A549 treated with ZK216348 at 1 μM for 4 hours (cell line): ENCODE measurements at places on chromosomes 16 and 17. TPM values are rescaled to one million over a fixed set of nuclear protein-coding genes. Genes with fewer than 3 reads are reported as not detected.

Gene SKAP1
- 0.34 to 0.46 TPM in 2 of 5 replicates, not detected in the others for total RNA-seq

Gene SLC13A5
- total RNA-seq = 0.11 to 0.40 TPM (median 0.20 TPM) in 4 of 5 replicates, not detected in the other

Gene DHX58
- 0.40 to 0.70 TPM (median 0.46 TPM) in 5 replicates for total RNA-seq

Gene NF1
- total RNA-seq = 14.0 to 22.1 TPM (median 19.5 TPM) in 5 replicates

Gene SGF29
- total RNA-seq = 18.3 to 25.2 TPM (median 20.5 TPM) in 5 replicates

Gene PRR11
- 39.6 to 66.0 TPM (median 60.2 TPM) in 5 replicates for total RNA-seq

Gene PDILT
- not detected in 5 replicates for total RNA-seq

Gene MBTPS1
- 34.2 to 49.0 TPM (median 46.7 TPM) in 5 replicates for total RNA-seq

Gene SLC47A2
- total RNA-seq = 0.09 to 0.16 TPM (median 0.14 TPM) in 4 of 5 replicates, not detected in the other

Gene CASKIN2
- 7.2 to 12.1 TPM (median 11.0 TPM) in 5 replicates for total RNA-seq

Gene PIRT
- total RNA-seq = not detected in 5 replicates

Gene USP10
- 71.2 to 80.7 TPM (median 76.7 TPM) in 5 replicates for total RNA-seq

Gene CACNG1
- total RNA-seq = 0.11 to 0.37 TPM in 2 of 5 replicates, not detected in the others

Gene TMC6
- 5.1 to 16.8 TPM (median 12.6 TPM) in 5 replicates for total RNA-seq

Gene EDC4
- total RNA-seq = 43.1 to 69.7 TPM (median 65.1 TPM) in 5 replicates

Gene TNP2
- not detected in 5 replicates for total RNA-seq

Gene TAC4
- total RNA-seq = not detected in 5 replicates

Gene LYRM9
- total RNA-seq = 1.0 to 2.1 TPM (median 1.5 TPM) in 5 replicates

Gene C16orf92
- total RNA-seq = not detected in 5 replicates

Gene PHKB
- 28.4 to 35.7 TPM (median 30.5 TPM) in 5 replicates for total RNA-seq

Gene BCL6B
- not detected in 5 replicates for total RNA-seq

Gene ZFP3
- 0.81 to 1.5 TPM (median 1.0 TPM) in 5 replicates for total RNA-seq

Gene CFAP52
- total RNA-seq = not detected in 5 replicates

Gene CCL4
- total RNA-seq = not detected in 5 replicates

Gene HS3ST2
- total RNA-seq = not detected in 5 replicates

Gene CD300E
- not detected in 5 replicates for total RNA-seq

Gene TP53TG3
- total RNA-seq = 0.39 to 0.70 TPM (median 0.55 TPM) in 3 of 5 replicates, not detected in the others

Gene PTX4
- 0.14 TPM in 1 of 5 replicates, not detected in the others for total RNA-seq

Gene CTRB1
- not detected in 5 replicates for total RNA-seq

Gene NHLRC4
- total RNA-seq = 0.14 to 0.32 TPM (median 0.19 TPM) in 5 replicates

Gene ZNF747
- total RNA-seq = 2.7 to 4.7 TPM (median 4.1 TPM) in 5 replicates

Gene GABARAP
- 646 to 813 TPM (median 659 TPM) in 5 replicates for total RNA-seq

Gene IQCK
- total RNA-seq = 8.5 to 10.6 TPM (median 9.1 TPM) in 5 replicates

Gene MVP
- total RNA-seq = 99.3 to 146 TPM (median 135 TPM) in 5 replicates

Gene HGS
- total RNA-seq = 133 to 232 TPM (median 219 TPM) in 5 replicates

Gene FBXW10B
- 2.1 to 4.6 TPM (median 2.9 TPM) in 5 replicates for total RNA-seq

Gene OR4D1
- total RNA-seq = not detected in 5 replicates

Gene HS3ST4
- not detected in 5 replicates for total RNA-seq

Gene C17orf100
- total RNA-seq = 1.6 to 3.1 TPM (median 2.9 TPM) in 5 replicates

Gene FAM171A2
- total RNA-seq = 1.3 to 5.2 TPM (median 4.5 TPM) in 5 replicates

Gene PDIA2
- 0.20 to 0.84 TPM (median 0.73 TPM) in 5 replicates for total RNA-seq

Gene GAST
- total RNA-seq = not detected in 5 replicates

Gene PLA2G15
- total RNA-seq = 11.0 to 16.4 TPM (median 14.7 TPM) in 5 replicates

Gene GP1BA
- total RNA-seq = not detected in 5 replicates

Gene PRSS8
- total RNA-seq = 0.80 to 1.2 TPM (median 0.91 TPM) in 5 replicates

Gene FBXW10
- 0.93 to 1.8 TPM (median 1.6 TPM) in 5 replicates for total RNA-seq

Gene NME3
- 23.1 to 67.4 TPM (median 55.9 TPM) in 5 replicates for total RNA-seq

Gene C17orf107
- total RNA-seq = 0.13 to 0.41 TPM (median 0.36 TPM) in 5 replicates

Gene UMOD
- not detected in 5 replicates for total RNA-seq

Gene NDE1
- 33.9 to 43.3 TPM (median 41.6 TPM) in 5 replicates for total RNA-seq

Gene C16orf74
- 10.3 to 16.7 TPM (median 15.6 TPM) in 5 replicates for total RNA-seq

Gene MT1G
- not detected in 5 replicates for total RNA-seq

Gene TLCD3B
- 0.26 to 0.56 TPM (median 0.36 TPM) in 4 of 5 replicates, not detected in the other for total RNA-seq

Gene SDK2
- 0.62 to 1.3 TPM (median 0.86 TPM) in 5 replicates for total RNA-seq

Gene PMP22
- total RNA-seq = 203 to 258 TPM (median 226 TPM) in 5 replicates

Gene SYT17
- 10.7 to 15.4 TPM (median 12.7 TPM) in 5 replicates for total RNA-seq

Gene RHBDL3
- 2.7 to 5.6 TPM (median 4.6 TPM) in 5 replicates for total RNA-seq
